Right ventricle myocardium inferior (tissue), 1 donor: ENCODE measurements at places on chromosomes 4 and X. TPM values are rescaled to one million over a fixed set of nuclear protein-coding genes. Genes with fewer than 3 reads are reported as not detected.

DNA sequence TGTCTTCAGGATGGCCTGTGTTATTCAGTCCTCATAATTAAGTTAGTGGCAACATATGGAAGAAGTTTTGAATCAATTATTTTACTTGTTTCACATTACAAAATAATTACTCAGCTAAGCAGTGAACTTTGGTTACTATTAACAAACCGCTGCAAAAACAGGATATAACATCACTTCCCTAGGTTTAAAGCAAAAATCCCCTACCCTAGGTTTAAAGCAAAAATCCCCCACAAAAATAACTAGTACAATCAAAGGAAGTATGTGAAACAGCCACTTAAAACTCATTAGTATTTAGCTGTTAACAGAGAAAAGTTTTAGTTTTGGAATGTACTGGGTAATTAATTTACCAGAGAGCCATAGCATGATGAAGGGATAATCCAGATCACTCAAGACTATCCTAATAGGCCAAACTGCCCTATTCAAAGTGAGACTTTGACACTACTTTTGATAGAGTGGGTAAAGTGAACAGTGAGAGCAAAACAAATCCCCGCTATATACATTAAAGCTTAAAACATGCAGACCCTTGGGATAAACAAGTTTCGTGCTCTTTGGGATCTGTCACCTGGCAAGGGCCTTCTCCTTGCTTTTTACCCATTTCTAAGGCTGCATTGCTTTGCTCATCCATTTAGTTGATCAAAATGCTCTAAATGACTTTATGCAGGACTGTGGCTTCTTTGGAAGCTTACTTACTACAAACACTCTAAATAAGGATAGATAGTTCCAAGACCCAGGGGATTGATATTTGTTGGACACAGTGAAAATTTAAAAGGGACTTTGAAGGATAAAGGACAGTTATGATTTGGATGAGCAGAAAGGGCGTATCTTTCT is 36.4 kb upstream of the GPR174 start:
- no peak for DNase-seq

GRCh38 chrX:147978931-147979330 is 2.2 kb upstream of the FMR1NB start:
- DNase-seq: no peak

DNA sequence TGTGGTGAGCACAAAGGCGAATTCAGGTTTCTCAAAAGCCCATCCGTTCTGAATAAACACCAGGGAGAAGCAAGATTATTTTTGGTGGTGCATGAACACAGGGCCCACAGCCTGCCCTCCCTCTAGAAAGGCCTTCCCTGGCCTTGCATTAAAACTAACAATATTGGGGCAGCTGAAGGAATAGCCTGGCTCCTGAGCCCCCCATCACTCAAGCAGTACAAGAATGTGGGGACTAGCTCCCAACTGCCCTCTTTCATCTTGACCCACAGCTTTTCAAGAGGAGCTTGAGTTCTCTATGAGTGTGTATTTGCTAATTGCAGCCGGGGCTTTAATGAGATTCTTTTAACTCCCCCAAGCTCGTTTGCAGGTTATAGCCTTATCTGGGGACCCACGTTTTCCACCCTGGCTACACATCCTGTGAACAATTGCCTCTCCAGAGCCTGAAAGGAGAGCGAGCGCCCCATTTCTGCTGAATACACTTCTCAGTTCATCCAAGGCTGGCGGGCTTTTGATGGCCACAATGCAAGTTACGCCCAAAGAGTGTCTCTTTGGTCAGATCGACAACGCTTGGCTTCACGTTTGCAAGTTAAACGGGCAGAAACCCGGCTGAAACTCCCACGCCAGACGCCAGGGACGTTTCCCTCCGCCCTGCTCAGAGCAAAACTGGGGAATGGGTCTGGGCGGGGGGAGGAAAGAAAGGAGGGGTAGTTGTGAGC is 4.7 kb upstream of the GSX2 start:
- no peak for DNase-seq

DNA sequence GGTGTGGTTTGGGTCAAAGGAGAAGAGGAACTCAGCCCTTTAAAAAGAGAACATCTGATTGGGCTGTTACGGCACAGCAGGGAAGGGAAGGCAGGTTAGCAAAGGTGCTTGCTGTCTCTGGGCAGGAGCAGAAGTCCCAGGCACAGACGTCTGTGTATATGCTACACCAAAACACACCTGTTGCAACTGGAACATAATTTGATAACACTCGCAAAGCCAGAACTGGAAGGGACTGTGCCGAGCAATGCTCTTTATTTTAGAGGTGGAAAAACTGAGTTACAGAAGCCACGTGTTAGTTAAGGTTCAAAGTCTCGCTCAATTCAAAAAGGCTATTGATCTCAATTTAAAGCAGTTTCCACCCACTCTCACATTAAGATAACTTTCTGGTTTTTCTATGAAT is 2.2 kb upstream of the FAM114A1 start:
- DNase-seq: no peak

DNA sequence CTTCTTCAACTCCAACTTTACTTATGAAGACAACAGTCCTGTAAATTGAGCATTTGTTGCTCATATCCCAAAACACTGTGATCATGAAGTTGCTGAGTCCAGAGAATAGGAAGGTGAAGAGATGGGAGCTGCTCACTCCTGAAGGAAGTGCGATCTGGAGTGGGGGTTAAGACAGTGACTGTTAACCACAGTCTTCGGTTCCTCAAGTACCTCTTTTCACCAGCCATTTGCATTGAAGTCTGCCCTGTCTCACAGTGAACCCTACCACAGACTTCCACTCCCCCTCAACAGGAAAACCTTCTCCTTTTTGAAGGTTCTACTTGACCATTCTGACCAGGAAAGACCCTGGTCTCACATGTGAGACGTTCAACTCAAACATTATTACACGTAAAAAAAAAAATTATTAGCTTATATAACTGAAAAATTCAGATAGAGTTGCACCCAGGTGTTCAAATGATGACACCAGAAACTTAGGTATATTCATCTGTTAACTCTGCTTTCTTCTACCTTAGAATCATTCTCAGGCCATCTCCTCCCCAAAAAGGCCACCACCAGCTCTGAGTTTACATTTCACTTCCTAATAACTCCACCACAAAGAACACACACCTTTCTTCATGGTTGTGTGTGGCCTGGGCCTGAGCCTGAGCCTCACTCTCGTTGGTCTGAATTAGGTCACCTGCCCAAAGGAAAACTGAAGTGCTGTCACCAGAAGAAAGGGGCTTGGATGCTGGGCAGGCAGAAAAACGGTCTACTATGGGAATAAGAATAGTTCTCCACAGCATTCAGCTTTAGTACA is 199.2 kb downstream of the DCTD start:
- DNase-seq: no peak

DNA sequence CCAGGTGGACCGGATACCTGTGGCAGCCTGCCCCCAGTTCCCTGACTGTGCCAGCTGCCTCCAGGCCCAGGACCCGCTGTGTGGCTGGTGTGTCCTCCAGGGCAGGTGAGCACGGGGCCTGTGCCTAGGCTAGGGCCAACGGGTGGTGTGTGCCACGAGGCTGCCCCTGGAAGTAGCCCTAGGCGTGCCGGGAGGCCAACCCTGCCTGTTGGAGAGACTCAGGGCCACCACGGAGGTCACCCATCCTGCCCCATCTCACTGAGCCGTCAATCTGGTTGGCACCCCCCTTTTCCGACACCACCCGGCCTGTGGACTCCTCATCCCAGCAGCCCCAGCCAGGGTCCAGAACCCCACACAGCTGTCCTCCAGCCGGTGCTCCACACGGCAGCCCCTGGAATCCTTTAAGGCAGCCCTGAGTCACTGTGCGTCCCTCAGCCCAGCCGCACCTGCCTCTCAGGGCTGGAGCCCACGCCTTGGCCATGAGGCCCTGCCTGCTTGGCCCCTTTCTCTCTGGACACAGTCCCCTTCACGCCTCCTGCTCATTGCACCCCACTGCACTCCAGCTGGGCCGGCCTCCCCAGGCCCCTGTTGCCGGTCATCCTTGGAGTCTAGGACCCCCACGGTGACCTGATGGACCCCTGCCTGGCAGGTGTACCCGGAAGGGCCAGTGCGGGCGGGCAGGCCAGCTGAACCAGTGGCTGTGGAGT is 5.3 kb downstream of the PLXNB3 start:
- no peak for DNase-seq

DNA sequence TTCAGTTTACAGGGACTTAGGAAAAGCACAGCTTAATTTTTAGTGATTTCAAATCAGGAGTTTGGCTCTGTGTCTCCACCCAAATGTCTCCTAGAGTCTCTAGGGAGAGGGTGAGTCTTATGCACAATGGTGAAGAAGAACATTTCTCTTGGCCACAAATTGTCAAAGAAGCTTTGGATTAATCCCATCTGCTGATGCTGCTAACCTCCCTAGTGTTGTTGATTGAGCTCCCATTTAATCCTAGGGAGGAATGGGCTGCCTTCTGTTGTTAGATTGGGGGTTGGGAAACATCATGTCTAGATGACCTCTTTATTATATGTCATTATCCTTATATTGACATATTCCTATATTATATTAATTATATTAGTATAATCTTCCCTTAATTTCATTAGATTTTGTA is 50.0 kb upstream of the PASD1 start:
- DNase-seq: no peak

DNA sequence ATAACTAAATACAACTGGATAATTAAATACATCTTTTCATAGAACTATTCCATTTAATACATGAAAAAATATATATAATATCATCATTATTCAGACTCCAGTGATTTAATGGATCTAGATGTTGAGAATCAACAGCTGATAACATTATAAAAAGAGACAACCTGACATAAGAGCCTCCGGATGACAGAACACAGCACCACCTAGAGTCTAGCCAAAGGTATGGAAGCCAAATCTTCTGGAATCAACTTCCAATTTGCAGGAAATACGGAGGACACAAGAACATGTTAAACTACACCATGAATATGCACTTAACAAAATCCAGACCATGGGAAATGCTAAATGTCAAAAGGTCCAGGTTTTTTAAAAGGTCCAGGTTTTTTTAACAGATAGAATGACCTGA is 55.0 kb downstream of the LRBA start:
- DNase-seq: no peak

GPR143 gene
- not detected for total RNA-seq

AVPR2 gene
- 3.2 TPM for total RNA-seq

GRCh38 chr4:74884266-74884665 is 48.6 kb upstream of the PARM1 start:
- no peak for DNase-seq

GRCh38 chrX:29067351-29067750 is 480.1 kb downstream of the IL1RAPL1 start:
- no peak for DNase-seq

DNA sequence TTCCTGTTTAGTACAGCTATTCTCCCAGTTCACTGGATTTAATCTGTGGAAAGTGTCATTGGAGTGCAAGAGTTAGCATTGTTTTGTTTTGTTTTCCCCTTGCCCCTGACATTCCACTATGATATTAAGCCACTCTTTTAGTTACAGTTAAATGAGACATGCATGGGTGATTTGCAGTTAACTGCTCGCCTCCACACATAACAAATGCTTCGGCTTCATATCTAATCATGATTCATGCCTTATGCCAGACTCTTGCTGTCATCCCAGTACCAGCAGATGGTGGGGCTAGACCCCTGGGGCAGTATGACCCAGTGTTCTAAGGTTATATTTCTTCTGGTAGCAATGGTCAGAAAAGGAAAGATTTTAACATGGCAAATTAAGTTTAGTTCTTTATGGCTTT is 80.1 kb downstream of the RAP1GDS1 start:
- no peak for DNase-seq

GRCh38 chr4:128832243-128832625 is 22.7 kb downstream of the JADE1 start:
- no peak for DNase-seq

GRCh38 chrX:139691493-139691842 is 16.5 kb downstream of the MCF2 start:
- no peak for DNase-seq

DNA sequence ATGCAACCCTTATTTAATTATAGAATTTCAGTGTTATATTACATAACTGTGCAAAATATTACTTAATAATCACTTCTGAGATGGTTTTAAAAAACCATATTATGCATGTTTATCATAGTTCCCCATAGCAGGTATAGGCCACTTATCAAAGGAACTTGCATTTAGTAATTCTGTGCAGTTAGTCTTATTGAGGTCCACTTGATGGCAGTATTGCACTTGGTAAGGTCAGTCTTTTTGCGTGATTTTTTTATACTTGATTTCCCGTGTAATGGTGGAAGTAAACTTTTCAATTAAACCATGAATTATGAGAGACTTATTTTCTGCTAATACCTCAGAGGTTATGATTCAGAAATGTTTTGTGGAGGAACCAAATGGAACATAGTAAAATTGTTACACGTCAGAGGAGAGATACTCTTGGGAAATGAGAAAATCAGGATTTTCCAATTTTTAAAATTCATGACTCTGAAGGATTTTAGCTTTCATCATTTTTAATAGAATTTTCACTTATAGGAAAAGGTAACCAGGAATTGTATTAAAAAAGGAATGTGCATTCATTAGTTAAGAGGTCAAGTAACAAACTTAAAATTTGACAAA is 230.0 kb downstream of the CCSER1 start:
- DNase-seq: no peak

DNA sequence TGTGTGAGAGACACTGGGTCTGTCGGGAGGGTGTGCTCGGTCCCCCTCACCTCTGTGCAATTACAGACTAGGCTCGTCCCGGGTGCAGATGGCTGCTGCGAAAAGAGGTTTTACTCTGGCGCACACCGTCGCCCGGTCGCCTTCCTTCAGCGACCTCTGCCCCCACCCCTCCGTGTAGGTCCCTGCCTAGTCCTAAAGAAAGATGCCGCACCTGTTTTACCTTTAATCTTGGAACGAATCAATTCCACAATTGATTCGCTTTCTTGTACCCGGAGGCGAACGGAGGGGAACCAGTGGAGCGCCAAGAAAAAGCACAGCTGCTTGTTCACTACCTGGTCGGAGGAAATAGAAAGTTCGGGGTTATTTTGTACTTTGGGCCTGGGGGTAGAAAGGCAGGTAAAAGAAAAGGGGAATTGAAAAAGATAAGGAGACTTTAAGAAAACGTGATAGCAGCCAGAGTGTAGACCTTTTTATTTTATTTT is 1.2 kb downstream of the NPNT start:
- DNase-seq: no peak

CDKL2 gene
- total RNA-seq: 0.11 TPM

JCHAIN gene
- 6.5 TPM for total RNA-seq

CT45A3 gene
- not detected for total RNA-seq

DNA sequence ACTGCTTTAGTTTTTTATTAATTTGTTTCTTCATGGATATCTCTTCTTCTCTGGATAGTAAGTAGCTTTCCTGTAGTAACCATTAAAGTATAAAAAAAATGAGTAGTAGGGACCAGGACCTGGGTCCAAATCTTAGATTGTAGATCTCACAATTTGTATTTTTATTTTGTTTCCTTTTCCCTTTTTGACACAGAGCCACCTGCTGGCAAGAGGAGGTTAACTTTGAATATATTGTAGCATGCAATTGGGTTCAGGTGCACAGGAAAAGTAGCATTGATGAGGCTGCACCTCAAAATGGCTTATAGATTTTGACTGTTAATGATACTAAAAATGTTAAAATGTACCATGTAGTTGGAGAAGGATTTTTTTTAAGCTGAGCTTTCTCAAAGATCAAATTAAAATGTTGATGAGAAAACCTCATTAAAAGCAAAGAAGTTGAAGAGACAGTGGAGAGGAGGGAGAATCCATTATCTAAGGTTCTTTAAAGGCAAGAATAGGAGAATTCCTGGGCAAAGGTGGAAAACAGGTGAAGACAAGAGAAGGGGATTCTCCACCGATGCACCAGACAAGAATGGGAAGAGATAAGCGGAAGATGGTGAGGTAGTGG is 48.3 kb upstream of the HPGDS start:
- no peak for DNase-seq

MAGEA11 gene
- total RNA-seq: not detected

GRCh38 chr4:94934201-94934600 is 176.4 kb downstream of the BMPR1B start:
- no peak for DNase-seq
